ENCODE measurements at places on chromosomes 7 and 10.
A peak's percentile ranks its signal among the peaks of the same experiment; 100 is the strongest.

GRCh38 chr10:3740157-3740871 is 44.7 kb downstream of the KLF6 start:
- no peak for DNase-seq

DNA sequence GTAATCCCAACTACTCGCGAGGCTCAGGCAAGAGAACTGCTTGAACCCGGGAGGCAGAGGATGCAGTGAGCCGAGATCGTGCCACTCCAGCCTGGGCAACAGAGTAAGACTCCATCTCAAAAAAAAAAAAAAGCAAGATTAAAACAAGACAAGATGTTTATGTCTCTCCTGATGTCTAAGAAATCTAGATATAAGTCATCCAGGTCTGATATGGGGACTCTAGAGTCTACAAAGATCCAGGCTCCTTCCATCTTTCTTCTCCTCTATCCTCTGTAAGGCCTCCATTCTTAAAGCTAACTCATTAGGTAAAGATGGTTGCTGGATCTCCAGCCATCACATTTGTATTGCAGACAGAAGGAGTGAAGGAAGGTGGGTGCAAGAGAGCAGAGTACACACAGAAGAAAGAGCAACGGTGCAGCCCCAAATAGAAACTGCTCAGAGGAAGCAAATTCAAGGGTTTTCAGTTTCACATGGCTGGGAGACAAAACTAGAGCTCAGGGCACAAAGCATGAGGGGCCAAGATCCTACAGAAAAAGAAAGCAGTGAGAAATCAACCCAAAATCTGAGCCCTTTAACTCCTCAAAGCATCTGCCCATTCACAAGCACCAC is 57.6 kb downstream of the USP6NL start:
- DNase-seq, result no peak

GRCh38 chr10:22712956-22713852 is 1.2 kb downstream of the PIP4K2A start:
- no peak for DNase-seq

DNA sequence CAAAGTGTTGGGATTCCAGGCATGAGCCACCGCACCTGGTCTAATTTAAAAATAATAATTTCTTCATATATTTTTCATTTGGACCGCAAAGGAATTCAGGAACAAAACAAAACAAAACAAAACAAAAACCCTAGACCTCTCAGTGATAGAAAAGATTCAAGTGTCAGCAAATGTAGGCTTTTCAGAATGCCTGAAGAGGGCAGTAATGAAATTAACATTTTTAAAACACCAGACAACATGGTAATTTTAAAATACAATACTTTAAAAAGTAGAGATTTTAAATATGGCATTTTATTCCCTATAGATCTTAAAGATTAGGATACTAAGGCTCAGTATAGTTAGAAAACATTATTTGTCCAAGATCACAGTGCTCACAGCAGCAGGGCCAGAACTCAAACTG is 36.6 kb downstream of the DNMBP start:
- no peak for DNase-seq

GRCh38 chr10:30637881-30638467 is 8.4 kb upstream of the LYZL2 start:
- DNase-seq, result no peak

- no peak for DNase-seq
Measured at GRCh38 chr7:5342631-5343030, 59.9 kb downstream of the SLC29A4 start.

GRCh38 chr10:30185916-30186315 is 126.5 kb upstream of the JCAD start:
- no peak for DNase-seq

DNA sequence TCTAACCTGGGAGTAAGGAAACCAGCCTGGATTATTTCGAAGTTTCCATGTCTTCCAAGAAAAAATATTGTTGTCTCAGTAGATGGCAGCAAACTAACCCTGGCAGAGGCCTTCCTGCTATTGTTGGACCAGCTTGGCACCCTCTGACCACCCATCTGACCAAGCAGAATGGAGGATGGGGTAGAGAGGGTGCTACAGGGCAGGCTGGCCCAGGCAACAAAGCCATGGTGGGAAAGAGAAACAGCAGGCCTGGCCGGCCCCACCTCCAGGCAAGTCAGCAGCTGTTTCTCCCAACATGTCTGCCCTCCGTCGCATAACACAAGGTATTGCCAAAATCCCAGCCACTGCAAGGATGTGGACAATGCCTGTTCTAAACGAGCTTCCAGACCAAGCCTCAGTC is 95.0 kb downstream of the FAM53B start:
- DNase-seq, result no peak

DNA sequence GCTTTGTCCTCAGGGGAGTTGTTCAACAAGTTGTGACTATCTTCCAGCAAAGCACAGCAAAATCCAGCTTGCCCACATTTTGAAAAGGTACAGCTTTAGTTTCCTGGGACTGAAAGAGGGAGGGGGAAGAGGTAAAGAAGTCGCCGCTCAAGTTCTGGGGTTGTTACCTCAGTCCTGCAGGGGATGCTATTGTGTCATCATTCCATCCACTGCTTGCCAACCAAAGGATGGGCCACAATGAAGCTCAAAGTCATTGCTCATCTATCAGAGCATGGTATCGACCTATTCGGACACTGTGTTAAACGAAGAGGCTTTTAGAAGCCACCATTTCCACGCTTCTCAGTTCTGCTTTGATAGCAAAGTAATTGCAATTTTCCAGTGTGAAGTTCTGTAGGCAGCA is 34.3 kb downstream of the NPY start:
- no peak for DNase-seq

- no peak for DNase-seq
Measured at GRCh38 chr10:1419796-1420610, 317.3 kb downstream of the ADARB2 start.

- DNase-seq, result peak; percentile 33
Measured at GRCh38 chr7:98420966-98421612, 20.2 kb upstream of the BAIAP2L1 start.

DNA sequence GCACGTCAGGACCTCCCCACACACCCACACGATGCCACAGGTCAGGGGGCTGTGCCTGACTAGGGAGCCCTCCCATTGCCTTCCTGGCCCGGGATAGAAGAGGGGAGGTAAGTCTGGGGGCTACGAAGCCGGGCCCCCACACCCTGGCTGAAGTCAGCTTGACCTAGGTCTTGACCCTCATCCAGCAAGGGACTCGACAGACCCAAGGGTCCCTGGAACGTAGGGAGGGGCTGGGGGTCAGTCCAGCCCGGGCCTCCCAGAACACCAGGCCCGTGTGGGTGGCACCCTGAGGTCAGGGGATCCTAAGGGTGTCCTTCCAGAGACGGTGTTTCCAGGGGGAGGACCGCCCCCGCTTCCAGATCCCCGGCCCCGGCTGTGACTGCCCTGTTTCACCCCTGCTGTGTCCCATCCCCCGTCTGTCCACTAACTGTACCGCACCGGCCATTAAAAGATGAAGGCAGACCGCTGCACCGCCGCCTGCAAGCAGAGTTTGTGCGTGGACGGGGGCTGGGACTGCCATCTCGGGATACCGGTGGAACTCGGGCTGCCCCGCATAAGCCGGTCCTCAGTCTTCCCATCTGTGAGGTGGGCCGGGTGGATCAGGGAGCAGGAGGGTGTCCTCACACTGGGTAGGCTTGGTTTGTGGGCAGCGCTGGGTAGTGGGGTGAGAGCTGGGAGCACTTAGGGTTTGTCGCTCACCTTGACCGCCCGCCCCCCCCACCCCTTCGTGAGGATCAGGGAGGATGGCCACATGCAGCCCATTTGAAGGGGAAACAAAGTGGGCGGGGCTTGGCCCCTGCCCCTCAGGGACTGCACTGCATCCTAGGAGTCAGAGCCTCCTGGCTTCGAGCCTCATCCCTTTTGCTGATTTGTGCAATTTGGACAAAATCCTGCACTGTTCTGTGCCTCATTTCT is 21.1 kb downstream of the SLC29A4 start:
- DNase-seq, result no peak

- DNase-seq, result no peak
Measured at GRCh38 chr10:49058463-49059255, 56.7 kb downstream of the VSTM4 start.

DNA sequence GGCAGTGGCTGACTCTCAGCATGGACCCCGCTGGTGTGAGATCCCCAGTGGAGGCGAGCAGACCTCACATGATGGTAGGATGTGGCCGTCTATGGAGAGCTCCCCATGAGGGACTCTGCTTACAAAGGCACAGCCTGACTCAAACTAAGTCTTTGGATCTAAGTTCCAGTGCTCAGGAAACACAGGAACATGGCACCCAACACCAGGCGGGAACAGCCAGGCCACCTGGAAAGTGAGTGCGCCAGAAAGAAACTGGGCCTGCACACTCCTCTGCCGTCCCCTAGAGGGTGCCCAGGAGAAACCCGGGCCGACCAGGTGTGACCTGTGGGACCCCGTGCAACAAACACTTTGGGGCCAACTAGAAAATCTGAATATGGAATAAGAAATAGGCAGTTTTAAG is 10.0 kb downstream of the PITRM1 start:
- no peak for DNase-seq

- DNase-seq, result no peak
Measured at GRCh38 chr7:129502708-129503685, 666 bp downstream of the SMKR1 start.

DNA sequence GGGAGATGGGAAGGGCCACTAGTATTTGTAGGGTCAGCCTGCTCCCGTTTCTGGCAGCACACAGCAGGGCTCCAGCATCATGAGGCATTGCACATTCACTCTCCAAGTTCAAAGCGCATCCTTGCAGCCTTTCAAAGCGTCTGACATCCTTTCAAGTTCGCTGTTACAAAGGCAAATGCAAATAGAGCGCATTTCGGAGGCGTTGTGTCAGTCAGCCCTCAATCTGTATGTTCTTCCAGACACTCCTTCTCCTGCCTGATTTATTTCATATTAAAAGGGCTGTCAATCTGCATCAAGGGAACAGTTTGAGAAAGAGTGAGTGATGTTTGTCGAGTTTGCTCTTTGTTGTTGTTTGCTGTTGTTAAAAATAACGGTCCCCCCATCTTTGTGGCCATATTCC is 188.5 kb downstream of the SNX10 start:
- no peak for DNase-seq

- DNase-seq, result no peak
Measured at GRCh38 chr7:102982235-102982634, 69.4 kb downstream of the LRRC17 start.
